ENCODE measurements at places on chromosomes 13 and 19.
A peak's percentile ranks its signal among the peaks of the same experiment; 100 is the strongest.

DNA sequence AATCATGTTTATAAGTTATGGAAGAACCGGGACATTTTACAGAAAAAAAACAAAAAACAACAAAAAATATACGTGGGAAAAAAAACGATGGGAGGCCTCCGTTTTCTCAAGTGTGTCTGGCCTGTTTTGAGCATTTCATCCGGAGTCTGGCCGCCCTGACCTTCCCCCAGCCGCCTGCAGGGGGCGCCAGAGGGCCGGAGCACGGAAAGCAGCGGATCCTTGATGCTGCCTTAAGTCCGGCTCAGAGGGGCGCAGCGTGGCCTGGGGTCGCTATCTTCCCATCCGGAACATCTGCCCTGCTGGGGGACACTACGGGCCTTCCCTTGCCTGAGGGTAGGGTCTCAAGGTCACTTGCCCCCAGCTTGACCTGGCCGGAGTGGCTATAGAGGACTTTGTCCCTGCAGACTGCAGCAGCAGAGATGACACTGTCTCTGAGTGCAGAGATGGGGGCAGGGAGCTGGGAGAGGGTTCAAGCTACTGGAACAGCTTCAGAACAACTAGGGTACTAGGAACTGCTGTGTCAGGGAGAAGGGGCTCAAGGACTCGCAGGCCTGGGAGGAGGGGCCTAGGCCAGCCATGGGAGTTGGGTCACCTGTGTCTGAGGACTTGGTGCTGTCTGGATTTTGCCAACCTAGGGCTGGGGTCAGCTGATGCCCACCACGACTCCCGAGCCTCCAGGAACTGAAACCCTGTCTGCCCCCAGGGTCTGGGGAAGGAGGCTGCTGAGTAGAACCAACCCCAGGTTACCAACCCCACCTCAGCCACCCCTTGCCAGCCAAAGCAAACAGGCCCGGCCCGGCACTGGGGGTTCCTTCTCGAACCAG lies 1.8 kb upstream of the APOE start:
- peak; percentile 89 for DNase-seq

DNA sequence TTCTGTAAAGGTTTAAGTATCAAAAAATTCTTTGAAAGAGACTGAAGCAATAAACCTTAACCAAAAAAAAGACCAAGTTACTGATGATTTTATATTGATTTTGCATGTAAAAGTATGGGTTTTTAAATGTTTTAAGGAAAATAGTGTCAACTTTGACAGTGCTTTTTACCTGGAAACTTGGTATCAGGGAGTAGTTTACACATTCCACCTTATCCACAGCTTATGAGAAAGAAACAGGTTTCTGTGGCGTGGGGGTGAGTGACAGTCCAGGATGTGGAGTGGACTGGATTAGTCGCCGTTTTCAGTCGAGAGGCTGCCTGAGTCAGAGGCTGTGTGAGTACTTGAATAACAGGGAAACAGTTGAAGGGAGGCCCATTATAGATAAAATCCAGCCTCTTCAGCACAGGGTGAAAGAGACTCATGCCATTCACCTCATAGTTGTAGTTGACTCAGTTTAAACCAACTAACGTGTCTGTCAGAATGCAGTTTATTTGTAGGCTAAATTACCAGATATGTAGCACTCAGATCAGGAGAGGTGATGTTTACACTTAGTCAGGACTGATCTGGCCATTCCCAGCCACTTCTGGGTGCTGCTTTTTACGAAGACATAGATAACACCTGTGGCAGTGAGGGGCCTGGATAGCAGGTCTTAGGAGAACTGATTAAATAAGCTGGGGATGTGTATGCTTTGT lies 595 bp upstream of the GPR183 start:
- DNase-seq = no peak

- no peak for DNase-seq
Observed at GRCh38 chr13:109743706-109744453, 42.5 kb downstream of the IRS2 start.

DNA sequence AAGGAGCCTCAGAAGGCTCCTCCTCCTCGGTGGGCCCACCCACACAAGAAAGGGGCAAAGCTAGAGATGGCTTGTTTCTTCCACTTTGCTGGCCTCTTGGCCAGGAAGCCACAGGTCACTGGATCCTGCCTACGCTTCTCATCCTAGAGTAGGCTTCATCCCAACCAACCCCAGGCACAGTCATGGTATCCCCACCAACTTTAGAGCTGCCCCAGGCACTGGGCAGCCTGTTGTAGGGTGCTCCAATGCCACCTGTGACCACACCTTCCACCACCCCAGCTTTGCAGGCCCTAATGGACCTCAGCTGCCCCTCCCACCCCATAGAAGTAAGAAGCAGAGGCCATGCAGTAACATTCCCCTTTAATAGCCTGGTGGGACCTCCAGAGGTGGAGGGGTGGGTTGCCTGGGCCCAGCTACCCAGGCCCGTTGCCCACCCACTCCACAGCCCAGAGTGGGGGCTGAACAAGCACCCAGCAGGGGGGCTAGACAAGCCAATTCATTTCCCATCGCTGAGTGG lies 522 bp upstream of the CHMP2A start:
- DNase-seq = no peak

DNA sequence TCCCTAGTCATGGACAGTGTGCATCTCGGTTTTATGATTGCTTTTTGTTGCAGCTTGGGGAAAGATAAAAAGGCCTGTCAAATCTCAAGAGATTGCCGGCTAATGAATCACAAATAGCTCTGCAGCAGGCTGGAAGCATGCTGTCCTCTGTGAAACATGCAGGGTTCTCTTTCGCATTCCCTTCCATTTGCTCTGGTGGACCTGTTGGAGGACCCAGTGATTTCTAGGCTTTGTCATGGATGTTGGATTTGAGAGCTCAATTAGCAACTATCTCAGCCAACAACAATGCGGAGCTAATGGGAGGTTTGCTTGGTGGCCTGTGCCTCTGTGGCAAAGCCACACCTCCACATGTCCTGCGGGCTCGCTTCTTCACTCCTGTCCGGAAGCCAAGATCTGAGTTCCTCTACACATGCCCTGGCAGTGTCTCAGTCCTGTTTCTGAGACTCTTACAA lies 418.1 kb upstream of the ARGLU1 start:
- no peak for DNase-seq

GRCh38 chr19:46660551-46661019 lies 397 bp downstream of the DACT3 start:
- DNase-seq = no peak

DNA sequence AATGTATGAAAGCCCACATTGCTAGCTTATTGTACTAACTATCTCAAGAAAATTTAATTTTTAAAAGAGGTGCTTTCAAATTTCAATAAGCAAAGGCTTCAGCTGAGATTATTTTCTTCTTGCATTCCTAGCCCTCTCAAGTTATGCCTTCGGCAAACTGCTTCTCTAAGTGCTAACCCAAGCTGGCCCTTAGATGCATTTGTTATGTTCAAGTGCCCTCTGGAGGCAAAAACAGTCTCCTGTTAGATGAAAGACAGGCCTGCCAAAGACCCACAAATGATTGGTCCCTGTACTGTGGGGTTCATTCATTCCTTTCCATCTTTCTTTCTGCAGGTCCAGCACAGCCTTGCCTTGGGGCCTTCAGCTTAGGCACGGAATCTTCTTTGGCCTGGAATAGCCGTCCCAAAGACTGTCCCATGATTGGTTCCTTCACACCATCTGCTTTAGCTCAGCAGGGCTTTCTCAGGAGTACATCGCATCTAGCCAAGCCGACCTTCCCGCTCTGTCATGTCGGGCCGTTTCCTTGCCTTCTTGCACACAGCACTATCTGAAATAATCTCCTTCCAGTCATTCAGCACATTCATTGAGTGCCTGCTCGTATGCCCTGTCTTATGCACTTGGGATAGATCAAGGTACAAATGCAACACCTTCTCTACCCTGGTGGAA lies 26.4 kb upstream of the TPTE2 start:
- DNase-seq = peak; percentile 48

- DNase-seq = peak; percentile 95
Observed at GRCh38 chr19:49680421-49681351, 3.6 kb downstream of the PRMT1 start.

DNA sequence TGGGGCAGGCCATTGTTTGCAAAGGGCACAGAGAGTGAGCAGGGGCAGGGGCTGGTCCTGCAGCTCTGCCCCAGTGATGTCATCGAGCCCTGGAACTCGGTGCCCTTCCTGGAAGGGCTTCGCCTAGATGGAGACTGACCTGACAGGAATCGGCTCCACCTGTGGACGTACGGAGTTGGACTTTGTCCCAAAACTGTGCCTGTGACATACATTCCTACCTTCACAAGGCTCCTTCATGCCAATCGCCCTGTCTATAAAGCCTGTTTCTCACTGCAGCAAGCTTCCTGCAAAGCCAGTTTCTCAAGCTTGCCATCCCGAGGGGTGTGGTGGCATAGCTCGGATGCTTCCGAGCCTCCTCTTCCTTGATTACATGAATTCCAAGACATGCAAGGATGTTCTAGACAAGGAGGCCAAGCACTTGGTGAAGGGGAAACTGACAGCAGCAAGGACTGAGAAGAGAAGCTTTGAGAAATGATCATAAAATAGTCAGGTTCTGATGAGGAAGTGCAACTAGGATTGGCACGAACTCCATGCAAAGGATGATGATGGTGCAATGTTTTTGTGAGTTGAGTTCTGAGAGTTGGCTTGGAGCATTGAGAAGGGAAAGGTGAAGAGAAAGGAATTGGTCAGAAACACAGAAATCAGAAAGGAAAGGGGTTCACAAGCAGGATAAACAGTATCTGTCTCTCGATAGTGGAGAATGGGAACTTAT lies 73.6 kb upstream of the STK24 start:
- DNase-seq = no peak

DNA sequence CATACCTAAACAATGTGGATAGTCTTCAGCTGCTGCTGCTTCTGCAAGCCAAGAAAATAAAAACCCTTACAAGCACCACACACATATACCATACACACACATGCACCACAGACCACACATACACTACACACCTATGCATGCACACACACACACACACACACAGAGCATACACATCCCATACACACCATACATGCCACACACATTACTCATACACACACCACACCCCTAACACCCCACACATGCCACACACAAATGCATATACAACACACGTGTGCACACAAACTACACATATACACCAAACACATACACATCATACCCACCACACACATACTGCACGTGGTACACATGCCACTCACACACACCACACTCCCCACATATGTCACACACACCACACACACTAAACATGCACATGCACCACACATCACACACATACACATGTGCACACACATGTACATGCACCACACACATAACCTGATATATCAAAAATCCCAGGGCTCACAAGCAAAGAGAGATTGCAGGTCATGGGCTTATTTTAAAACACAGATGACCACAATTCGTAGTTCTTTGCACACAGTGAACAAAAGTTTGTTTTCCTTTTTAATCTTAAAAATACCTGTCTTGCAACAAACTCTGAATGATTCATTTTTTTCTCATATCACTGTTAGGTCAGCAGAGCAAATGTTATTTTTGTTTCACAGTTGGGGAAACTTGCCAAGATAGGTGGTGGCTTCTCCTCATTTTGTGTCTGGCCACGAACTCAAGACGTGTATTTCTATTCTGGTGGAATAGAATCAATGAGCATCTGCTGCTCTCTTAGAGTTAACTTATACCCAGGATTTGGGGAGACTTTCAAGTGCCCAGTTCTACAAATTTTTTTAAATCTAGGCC lies 456.6 kb downstream of the FGF9 start:
- DNase-seq = no peak

GRCh38 chr19:6060600-6061375 lies 49.5 kb downstream of the RFX2 start:
- no peak for DNase-seq

GRCh38 chr13:102277286-102277685 lies 124.6 kb downstream of the FGF14 start:
- DNase-seq = no peak

DNA sequence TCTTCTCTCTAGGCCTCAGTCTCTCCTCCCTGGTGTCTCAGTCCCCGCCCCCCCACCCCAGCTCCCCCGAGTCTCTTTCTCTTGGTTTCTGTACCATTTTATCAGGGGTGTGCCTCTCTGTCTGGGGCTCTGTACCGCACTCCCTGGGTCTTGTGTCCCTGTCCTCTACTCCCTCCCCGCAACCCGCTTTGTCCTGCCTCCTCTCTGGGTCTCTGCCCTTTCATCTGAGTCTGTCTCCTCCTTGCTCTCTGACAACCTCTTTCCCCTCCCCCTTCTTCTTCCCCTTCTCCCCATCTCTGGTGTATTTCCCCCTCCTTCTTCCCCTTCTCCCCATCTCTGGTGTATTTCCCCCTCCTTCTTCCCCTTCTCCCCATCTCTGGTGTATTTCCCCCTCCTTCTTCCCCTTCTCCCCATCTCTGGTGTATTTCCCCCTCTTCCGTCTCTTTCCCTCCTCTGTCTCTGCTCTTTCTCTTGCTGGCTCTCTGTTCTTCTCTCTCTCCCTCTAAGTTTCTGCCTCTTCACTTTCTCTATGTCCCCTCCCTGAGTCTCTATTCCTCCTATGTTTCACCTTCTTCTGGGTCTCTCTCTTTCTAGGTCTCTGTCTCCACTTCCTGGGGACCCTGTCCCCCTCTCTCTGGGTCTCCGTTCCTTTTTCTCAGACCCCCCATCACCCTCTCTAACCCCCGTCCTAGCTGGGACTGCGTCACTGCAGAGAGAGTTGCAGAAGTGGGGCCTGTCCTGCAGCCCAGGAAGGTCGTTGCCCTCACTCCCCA lies 2.2 kb upstream of the KCNC3 start:
- DNase-seq = peak; percentile 44

DNA sequence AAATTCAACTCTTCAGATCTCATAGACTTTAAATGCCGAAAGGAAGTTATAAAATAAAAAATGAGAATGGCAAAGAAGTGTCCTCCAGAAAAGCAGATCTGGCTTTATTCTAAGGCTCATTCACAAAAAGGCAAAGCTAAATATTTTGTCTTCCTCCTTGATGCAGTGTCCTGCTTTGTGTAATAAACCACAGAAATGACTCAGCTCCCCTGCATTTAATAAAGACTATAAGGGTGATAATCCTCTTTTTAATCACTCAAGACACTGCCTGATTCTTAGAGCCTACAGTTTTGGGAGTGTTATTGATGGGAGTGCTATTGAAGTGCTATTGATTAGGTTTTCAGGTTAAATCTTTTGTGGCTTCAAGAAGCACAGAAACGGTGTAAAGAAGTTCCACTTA lies 482.0 kb downstream of the PCDH20 start:
- DNase-seq = no peak

DNA sequence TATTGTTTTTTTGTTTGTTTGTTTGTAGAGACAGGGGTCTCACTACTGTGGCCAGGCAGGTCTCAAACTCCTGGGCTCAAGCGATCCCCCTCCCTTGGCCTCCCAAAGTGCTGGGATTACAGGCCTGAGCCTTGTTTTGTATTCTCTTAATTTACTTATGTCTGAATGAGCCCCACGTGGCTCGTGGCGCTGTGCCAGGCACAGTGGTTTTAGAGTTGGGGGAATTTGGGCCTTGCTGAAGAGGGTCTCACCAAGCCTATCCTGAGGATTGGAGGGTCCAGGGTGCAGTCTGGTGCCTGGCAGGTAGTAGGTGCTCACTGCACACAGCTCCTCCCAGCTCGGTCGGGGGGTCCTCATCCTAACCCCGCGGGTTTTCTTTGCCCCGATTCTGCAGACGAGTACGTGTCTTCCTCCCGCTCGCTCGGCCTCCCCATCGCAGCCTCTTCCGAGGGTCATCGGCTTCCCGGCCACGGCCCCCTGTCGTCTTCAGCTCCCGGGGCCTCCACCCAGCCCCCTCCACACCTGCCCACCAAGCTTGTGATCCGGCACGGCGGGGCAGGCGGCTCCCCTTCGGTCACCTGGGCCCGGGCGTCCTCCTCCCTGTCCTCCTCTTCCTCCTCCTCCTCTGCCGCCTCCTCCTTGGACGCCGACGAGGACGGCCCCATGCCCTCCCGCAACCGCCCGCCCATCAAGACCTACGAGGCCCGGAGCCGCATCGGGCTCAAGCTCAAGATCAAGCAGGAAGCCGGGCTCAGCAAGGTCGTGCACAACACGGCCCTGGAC lies 12.1 kb upstream of the EHD2 start:
- no peak for DNase-seq

- no peak for DNase-seq
Observed at GRCh38 chr19:32241932-32242710, 103.3 kb upstream of the ZNF507 start.
